ENCODE measurements at places on chromosomes 2 and 18.

GRCh38 chr18:7617738-7618422 is 50.8 kb downstream of the PTPRM start:
- no peak for DNase-seq

DNA sequence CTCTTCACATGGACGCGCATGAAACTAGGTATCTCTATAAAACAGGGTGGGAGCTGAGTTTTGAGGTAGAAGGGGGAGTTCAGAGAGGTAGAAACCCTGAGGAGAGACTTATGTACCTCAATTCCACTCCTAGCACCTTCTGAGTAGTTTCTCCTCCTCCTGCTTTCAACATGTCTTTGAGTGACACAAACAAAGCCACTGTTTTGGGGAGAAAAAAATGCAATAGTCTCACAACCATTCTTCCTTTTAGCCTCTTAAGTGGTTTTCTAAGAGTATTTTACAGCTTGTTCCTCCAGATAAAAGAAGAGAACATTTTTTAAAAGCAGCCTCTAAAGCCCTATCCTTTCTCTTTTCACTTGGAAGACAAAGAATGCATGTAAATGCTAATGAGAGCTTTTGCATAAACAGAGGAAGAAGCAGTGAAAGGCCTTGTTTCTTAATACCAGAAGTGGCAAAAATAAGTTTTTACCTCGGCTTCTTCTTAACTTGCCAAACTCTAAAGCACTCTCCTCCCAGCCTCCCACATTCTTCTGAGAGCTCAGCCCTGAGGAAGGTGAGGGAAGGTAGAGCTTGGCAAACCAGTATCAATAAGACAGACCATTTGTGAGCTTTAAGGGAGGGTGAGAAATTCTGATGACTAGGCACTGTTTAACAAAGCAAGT is 1304.4 kb upstream of the ACVR2A start:
- no peak for DNase-seq

GRCh38 chr2:241946306-241947003 is 76.9 kb downstream of the RTP5 start:
- no peak for DNase-seq

- no peak for DNase-seq
These were observed 41.6 kb downstream of the SH3RF3 start for GRCh38 chr2:109170645-109171044.

DNA sequence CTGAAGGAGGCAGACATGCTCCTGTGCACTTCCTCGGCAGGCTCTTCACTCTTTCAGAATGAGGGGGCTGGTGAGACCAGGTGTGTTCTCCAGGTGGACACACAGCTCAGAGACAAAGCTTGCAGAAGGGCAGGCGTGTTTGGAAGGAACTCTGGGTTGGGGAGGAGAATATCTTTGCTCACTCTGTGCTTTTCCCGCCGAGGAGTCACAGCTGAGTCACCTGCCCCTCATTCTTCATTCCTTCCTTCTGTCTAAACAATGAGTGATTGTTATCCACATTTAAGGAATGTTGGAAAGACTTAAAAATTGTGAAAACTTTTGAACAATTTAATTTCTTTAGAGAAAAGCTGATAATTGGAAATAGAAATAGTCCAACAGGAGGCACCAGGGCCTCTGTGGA is 126.3 kb upstream of the TPO start:
- DNase-seq = no peak

GRCh38 chr2:45191976-45192375 is 182.7 kb upstream of the SIX2 start:
- DNase-seq = no peak

- DNase-seq = no peak
These were observed 26.1 kb upstream of the HNMT start for GRCh38 chr2:137938204-137938603.

- no peak for DNase-seq
These were observed 122.7 kb downstream of the COL6A3 start for GRCh38 chr2:237291138-237291792.

DNA sequence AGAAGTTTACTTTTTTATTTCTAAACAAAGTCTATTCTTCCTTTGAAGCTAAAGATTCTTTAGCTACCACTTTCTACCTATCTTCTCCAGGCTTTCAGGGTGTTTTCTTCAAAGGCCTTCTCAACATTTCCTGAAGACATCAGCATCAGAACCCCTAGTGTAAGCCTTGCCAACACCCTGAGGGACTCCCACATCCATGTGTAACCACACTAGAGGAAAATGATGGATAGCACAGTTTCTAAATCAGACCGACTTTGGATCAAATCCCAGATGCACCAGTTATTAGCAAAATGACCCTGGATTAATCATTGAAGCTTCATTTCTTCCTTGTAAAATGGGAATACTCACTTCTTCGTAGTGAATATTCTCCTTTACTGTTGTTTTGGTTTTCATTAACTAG is 4.7 kb upstream of the TTN start:
- DNase-seq = no peak

DNA sequence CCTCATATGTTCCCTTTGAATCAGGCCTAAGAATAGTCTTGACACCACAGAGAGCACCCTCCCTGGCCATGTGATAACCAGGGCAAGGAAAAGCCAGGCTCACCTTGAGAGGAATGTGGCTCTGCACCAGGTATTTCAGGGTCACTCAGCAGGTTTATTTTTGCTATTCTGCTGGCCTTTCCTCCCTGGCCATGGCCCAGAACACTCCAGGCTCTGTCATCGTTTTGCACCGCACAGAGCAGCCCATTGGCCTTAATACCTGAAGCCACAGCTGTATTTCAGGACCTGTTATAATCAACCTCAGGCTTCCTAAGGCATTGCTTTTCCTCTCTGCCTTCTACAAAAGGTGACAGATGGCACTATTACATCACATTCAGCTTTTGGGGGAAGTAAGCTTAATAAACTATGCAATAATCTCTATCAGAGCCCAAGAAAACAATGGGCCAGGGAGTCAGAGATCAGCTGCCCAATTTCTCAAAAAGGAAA is 668.3 kb downstream of the IRS1 start:
- DNase-seq = no peak

- no peak for DNase-seq
These were observed 17.9 kb downstream of the STK17B start for GRCh38 chr2:196153480-196153879.

DNA sequence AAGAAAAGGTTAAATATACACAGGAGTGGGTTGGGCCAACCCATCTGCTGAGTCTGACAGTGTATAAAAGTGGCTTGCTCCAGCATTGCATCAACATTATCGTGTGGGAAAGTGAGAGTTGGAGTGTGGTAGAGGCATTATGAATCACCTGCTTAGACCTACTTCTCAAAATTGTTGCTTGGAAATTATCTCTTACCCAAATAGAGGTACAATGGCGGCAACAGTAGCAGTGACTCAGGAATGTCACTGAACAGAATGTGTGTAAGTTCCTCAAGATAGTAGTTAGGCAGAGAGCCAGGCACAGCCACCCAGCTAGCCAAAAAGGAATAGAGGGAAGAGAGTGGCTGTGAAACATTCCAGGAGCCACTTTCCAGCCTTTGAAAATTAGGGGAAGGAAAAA is 616.0 kb downstream of the NUP35 start:
- DNase-seq = no peak

- no peak for DNase-seq
These were observed 389.7 kb downstream of the TXNL1 start for GRCh38 chr18:56248610-56249235.

- DNase-seq = no peak
These were observed 45.5 kb downstream of the EML4 start for GRCh38 chr2:42214669-42215068.

- no peak for DNase-seq
These were observed 179.7 kb downstream of the ANAPC1 start for GRCh38 chr2:111704246-111704645.

DNA sequence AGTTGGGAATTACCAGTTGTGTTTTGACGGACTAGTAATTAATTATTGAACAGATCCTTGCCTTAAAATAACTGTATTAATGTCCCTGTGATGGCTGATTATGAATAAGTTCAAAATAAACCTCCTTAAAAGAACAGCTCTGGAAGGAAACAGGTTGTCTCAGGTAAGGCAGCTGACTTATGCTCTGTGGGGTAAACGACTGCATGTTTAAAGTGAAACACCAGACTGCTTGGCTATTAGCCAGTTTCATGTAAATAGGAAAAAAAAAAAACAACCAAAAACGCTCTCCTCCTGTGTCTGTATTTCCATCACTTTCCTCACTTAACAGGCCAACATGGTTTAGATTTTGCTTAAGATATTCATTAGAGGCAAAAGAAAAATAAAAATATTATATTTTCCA is 243.6 kb downstream of the TMEM182 start:
- DNase-seq = no peak

GRCh38 chr2:145253492-145253891 is 733.6 kb upstream of the ZEB2 start:
- DNase-seq = no peak

DNA sequence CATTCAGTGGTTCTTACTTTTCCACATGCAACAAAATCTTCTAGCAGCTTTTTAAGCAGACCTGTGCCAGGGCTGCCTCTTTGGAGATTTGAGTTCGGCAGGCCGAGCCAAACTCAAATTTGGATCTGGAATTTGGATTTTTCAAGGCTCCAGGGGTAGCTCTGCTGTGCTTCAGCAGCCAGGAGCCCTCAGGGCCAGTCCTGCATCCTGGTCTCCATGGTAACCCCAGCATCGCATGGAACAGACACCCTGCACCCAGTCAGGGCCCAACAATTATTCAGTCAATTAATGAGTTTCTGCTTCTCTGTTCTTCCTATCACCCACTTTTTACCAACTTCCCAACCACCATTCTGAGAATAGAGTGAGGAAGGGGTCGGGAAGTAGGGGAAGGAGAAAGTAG is 30.0 kb downstream of the EN1 start:
- no peak for DNase-seq

GRCh38 chr2:65831509-65831908 is 399.1 kb upstream of the SPRED2 start:
- DNase-seq = no peak

DNA sequence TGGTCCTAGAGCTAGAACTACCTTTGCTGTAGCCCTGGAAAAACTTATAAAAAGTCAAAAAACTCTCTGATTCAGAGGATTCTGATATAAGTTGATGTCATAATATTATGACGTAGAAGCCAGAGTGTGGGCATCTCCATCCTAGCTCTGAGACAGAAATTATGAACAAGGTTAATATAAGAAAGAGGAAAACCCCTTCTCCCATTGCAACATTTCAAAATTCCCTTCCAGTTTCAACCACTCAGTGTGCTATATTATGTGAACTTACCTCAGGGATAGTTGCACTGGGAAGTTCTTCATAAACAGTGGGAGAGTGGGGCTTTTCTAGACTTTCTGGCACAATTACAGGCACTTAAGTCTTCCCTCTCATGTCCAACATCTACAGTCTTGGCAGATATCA is 171.6 kb downstream of the PIK3C3 start:
- DNase-seq = no peak

GRCh38 chr2:222733846-222734702 is 62.6 kb downstream of the MOGAT1 start:
- DNase-seq = no peak

DNA sequence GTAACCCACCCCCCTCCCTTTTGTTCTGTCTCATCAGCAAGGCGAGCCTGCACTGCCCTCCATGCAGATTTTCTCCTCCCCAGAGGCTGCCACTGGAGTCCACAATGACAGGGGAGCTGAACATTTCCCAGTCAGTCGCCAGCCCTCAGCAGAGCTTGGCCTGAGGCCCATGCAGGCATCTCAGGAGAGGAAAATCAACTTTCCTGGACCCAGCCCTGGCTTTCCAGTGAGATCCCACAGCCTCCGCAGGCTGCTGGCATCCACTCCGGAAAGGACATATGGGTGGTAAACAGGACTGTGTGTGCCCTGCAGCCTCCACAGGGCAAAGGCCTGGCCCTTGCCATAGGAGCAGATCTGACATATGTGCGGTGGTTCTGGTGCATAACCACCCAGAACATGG is 253.8 kb downstream of the TNS1 start:
- DNase-seq = no peak

DNA sequence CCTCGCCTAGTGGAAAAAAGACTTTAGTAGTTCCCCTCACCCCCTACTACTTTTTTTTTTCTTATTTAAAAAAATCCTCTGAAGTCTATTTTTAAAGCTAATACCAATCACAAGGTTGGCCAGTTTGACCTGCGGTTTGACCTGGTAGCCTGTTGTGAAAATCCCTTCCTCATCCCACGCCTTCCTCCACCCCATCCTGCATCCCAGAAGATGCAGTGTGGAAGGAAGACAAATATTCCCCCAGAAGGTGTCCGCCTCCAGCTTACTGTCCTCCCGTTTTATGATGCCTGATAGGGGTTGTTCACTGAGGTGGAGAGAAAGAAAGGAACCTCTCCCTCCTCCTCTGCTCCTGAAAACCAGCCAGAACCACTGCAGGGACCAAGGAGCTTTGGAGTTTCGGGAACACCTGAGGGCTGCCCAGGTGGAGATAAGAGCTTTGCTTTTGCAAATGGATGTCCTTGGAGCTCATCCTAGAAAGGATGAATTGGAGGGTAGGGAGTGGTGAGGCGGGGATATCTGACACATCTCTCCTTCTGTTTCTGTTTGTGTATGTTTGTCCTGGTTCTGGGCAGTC is 909 bp downstream of the ATP6V1C2 start:
- no peak for DNase-seq

- DNase-seq = no peak
These were observed 1061.6 kb upstream of the FAM98A start for GRCh38 chr2:34660741-34661140.

DNA sequence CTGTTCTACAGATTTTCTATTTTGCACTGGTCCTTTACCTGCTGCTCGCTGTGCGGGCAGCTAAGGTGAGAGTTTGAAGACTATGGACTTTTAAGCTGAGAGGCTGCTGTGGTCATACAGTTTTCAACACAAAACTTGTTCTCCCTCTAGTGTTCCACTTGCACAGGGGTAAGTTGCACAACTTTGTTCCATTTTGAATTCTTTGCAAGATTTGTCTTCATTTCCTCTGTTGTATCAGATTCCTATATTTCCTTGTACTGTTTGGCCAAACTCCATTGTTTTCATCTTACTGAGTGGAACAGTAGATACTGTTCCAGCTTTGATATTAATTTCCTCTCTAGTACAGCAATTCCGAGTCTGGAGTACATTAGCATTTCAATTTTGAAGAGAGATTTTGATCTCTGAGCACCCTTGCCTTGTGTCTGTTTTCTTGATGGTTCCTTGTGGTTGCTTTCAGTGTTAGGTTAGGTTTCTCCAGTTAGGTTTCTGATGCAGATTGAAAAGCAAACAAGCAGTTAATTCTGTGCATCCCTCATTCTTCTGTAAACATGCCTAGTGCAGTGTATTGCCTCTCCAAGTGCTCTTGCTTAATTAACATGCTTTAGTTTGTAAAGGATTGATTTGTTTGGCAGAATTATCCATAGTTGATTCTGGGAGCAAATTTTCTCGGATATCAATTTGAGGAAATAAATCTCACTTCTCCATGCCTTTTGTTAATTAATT is 188.8 kb downstream of the PTPRM start:
- no peak for DNase-seq

Data from activated naive CD4-positive, alpha-beta T cell (primary cell).